ENCODE measurements at places on chromosomes 11 and 22. TPM values are rescaled to one million over a fixed set of nuclear protein-coding genes. Genes with fewer than 3 reads are reported as not detected.
A peak's percentile ranks its signal among the peaks of the same experiment; 100 is the strongest.

DNA sequence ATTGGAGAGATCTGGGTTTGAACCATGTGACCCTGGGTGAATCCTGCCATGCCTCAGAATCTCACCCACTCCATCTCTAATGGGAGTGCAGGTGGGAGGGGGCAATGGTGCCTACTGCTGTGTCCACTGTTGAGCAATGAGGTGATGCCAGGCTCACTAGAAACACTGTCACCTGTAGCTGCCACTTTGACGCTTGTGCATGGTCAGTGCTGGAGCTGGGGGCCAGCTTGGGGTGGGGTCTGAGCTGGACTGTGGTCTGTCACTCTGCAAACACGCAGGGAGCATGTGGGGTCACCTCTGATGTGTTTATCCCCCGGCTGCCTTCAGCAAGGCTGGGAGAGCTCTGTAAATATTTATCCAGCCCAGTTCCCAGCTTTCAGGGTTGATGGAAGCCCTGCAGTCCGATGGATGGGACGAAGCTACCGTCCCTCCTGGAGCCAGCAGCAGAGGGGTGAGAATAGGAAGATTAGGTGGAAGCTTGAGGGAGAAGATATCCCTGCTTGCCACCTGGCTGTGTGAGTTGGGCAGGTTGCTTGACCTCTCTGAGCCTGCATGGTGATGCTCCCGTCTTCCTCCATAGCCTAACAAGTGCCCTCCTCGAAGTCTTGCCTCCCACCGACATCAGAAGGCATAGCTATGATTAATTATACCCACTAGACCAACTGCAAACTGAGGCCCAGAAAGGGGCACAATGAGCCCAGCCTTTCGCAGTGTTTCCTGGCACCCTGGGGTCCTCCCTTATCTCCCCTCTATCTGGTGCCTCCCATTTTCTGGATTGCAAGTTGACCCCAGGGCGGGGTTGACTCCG is 1.7 kb downstream of the MMP11 start:
- no peak for DNase-seq

- DNase-seq, result no peak
Measured at GRCh38 chr22:22960307-22960706, 72.7 kb downstream of the IGLL5 start.

DNA sequence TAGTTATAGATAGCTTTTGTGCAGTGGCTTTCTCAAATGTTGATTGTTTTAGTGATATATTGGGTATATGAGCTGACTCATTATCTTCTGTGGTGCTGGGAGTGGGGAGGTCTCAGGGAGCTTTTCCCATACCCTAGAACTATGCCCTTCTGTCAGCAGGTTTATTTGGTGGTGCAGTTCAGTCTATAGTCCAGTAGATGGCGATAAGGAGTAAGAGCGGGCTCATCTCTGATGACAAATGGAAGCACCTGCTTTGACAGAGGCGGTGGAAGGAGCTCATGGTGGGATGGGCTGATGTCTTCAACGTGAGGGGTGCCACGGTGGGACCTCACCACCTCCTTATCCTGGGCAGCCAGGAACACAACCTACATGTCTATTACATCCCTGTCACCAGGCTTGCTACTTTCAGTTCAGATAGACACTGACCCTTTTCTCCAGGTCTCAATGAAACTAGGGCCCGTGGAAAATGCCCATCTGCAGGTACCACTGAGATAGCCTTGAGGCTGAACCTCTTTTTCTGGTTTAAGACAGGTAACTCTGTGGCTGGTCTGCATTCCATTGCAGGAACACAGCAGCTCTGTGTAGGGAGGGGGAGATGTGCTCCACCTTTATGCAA is 13.0 kb upstream of the OR6A2 start:
- DNase-seq, result peak; percentile 65

DNA sequence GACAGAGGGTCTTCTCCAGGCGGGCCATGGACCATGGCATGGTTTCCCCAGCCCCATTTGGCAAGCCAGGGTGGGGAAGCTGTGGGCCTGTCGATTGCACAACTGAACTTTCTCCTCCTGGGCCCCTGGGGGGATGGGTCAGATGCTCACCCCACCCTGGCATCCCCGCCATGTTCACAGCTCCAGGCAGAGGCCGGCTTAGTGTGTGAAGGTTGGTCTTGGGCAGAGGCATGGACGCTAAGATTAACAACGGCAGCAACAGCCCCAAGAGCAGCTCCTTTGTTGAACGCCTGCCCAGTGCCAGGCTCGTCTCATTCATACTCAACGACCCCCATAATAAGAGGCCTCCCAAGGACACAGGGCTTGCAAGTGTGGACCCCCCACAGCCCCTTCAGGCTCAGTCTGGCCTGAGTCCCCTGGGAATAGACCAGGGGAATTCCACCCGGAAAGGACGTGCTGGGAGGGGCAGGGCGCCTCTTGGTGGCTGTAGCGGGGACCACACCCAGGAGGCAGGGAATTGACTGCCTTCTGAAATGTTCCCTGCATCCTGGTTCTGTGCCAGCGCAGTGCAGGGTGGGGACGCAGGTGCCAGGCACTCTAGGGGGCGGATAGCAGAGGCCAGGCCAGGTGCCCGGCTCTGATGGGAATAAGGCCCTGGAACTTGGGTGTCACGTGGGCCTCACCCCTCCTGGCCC is 8.3 kb downstream of the TSPO start:
- no peak for DNase-seq

DNA sequence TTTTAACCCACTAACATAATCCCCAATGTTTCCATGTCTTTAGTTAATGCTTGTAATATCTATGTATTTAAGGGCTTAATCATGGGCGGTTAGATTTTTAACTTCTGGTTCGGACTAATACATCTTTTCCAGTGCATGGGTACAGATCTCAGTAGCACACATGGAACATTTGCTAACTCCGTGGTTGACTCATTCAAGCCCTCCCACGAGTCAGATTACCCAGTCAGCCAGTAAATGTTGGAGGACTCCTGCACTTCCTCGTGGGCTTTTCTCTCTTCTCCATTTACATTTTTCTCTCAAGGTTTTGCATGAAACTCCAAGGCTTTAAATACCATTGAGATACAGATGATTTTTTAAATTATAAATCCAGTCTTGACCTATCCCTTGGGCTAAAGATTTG is 313.9 kb downstream of the ST3GAL4 start:
- DNase-seq, result no peak

- peak; percentile 49 for DNase-seq
Measured at GRCh38 chr22:36332623-36333332, 55.0 kb downstream of the MYH9 start.

DNA sequence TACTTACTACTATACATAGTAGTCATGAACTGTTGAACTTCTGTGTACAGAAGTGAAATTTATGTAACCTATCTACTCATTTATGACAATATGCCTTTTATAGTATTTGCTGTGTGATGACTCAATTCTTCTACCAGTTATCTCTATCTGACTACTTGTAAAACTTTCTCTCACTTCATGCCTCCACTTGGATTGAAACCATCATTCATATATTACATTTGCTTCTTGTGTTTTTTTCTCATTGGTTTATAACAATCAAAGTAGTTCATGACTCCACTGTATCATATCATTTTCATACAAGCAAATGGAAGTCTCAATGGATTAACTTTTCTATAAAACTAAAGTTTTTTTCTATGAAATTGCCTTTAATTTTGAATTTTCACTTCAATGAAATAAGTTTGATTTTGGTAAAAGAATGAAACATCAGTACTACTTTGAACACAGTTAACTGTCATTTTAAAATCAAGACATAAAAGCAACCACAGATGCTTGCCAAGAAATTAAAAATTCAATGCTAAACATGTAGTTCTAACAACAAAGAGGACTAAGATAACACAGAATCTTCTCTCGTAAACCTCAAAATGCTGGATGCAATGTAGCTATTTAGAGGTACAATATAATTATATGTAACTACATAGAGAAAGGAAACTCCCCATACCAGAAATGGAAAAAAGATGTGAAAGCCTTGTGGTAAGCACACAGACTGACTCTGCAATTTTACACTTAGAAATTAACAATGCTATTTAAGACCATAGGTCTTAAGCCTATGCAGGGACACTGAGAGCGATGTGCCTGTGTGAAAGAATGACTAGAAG is 27.6 kb upstream of the EXPH5 start:
- no peak for DNase-seq

DNA sequence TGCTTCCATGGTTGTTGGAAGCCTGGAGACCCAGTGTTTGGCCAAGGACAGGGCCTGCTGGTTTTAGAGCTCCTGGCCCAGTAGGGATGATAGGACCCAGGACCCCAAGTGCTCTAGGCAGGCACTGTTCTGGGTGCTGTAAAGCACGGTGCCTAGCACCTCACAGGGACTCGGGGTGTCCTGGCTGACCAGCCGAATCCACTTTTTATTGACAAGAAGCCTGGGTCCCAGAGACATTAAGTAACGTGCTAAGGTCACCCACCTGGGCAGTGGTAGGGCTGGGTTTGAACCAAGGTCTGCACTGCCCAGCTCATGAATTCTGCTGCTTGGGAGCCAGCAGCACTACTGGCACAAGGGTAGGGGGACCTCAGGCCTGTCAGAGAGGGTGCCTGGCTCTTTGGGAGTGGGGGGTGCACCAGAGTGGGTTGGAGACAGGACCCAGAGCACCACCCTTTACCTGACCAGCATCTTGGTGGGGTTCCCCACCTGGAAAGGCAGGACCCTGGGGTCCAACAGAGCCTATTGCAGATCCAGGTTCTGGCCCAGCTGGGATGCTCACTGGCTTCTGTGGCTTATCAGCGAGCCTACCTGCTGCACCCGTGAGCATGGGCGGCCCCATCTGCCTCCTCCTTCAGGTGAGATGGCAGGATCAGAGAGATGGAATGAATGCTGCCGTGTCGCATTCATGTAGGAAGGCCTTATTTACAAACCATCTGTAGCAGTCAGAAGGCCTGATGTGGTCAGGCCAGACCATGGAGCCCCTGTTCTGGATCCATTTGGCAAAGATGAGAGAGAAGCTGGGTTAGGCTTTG is 52.0 kb downstream of the BCR start:
- DNase-seq, result no peak

DNA sequence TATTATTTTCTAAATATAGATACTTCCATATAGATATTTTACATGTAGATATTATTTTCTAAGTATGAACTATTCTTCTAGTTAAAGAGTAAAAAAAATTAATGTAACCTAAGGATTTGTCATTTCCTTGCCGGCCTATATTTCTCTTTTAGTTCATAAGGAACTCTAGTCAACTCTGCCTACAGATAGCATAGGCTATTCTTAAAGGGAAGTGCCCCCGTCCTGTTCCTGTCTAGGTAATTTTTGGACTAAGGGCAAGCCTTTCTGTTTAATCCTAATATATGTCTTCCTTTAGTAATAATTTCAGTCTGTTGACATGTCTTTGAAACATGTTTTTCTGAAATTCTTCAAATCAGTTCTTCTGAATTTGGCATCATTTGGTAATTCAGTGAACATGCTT is 161.9 kb downstream of the C11orf91 start:
- DNase-seq, result no peak

DNA sequence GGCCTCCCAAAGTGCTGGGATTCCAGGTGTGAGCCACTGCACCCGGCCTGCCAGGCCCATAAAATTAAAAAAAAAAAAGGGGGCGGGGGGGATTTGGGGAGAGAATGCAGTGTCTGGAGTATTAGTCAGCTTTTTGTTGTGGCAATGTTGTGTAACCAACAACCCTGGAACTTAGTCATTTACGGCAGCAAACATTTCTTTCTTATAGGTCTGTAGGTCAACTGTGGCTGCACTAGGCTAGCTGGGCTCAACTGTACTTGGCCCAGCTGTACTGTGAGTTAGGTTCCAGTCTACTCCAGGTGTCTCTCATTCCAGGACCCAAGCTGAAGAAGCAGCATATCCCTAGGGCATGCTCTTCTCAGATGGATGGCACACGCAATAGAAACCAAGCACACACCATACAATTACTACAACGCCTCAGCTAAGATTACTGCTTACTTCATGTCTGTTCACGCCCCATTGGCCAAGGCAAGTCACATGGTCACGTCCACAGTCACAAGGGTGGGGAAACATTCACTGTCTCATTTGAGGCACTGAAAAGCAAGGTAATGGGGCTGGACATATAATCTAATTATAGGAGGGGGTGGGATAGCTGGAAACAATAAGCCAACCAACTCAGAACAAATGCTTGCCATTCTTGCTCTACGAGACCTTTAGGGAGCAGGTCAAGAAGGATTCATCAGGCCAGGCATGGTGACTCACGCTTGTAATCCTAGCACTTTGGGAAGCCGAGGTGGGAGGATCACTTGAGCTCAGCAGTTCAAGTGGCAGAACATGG is 10.4 kb upstream of the SPINDOC start:
- no peak for DNase-seq

GRCh38 chr11:57815476-57815875 is 53.9 kb downstream of the CTNND1 start:
- DNase-seq, result no peak

GRCh38 chr11:3823303-3823702 is 14.9 kb downstream of the PGAP2 start:
- no peak for DNase-seq

- no peak for DNase-seq
Measured at GRCh38 chr11:9605742-9606141, 32.3 kb downstream of the WEE1 start.

The WNT7B gene
- polyA plus RNA-seq, result 0.67 TPM

The SCO2 gene
- 14.2 TPM for polyA plus RNA-seq

The MMP11 gene
- polyA plus RNA-seq, result 21.7 TPM

The RASSF10 gene
- polyA plus RNA-seq, result not detected

The TMEM45B gene
- polyA plus RNA-seq, result not detected

The KCNJ4 gene
- polyA plus RNA-seq, result not detected

The CCDC87 gene
- polyA plus RNA-seq, result 0.09 TPM

The KCNQ1OT1 gene
- polyA plus RNA-seq, result 0.06 TPM
